Right cardiac atrium (tissue), 5 donors: ENCODE measurements at places on chromosomes 6 and 20.

DNA sequence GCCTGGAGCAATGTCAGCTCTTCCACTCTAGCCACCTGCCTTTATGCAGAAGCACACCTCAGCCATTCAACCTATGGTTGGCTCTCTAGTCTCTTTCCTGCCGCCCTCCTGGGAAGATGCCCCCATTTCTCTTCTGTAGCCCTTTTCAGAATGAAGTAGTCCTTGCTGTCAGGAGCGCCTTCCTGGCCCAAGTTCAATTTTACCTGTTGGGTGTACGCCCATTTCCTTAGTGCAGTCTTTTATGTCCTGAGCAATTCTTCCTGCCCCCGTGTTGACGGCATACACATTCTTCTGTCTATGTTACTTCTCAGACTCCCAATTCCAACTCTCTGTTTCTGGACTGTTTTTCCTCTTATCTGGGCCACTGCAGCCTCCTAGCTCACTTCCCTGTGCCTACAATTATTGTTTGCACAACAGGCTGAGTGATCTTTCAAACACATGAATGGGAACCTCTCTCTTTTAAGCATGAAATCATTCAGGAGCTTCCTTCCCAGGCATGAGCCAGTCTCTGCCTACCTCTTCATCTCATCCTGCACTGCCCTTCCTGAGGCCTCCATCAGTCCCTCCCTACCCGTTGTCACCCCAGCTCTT, 389.2 kb downstream of the CD83 start:
- DNase-seq: no peak

- DNase-seq: peak; percentile 85
Measured at GRCh38 chr6:36028877-36029324, 1.3 kb downstream of the MAPK14 start.

DNA sequence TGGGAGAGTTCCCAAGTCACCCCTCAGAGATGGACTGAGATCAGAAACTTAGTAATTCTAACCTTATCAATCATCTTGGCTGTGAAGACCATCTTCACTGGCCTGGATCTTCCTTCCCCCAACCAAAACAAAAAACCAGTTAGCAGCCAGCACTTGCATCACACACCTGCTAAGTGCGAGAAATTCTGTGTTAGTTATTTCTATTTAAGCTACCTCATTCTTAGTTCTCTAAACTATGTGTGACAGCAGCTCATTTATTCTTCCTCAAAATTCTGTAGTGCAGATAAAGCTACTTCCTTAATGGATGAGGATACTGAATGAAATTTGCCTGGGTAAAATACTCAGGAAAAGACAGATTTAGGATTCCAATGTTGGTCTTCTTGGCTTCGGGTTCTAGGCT, 18.2 kb upstream of the TAGAP start:
- no peak for DNase-seq

DNA sequence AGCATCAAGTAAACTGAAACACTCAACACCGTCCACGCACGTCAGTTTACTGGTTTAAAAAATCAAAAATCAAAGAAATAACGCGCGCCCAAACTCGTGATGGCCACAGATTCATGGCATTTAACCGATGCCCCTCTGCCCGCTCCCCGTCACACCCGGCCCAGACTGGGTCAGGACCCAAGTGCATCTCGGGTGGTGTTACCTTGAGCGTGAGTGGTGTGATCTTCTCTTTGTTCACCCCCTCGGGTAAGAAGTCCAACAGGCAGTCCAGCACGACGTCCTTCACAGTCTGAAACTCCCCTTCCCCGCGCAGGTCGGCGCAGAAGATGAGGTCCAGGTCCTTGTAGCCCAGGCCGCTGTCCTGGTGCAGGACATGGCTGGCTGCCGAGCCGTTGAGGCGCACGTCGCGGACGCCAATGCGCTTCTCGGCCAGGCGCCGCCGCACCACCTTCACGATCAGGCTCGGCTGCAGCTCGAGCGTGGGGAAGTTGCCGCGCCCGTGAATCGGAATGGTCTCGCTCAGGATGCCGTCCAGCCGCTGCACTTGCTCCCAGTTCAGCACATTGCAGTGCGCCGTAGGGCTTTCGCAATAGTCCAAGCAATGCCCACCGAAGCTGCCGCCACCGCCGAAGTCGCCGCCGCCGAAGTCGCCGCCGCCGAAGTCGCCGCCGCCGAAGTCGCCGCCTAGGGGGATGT, 945 bp downstream of the TENT5A start:
- DNase-seq: peak; percentile 90

DNA sequence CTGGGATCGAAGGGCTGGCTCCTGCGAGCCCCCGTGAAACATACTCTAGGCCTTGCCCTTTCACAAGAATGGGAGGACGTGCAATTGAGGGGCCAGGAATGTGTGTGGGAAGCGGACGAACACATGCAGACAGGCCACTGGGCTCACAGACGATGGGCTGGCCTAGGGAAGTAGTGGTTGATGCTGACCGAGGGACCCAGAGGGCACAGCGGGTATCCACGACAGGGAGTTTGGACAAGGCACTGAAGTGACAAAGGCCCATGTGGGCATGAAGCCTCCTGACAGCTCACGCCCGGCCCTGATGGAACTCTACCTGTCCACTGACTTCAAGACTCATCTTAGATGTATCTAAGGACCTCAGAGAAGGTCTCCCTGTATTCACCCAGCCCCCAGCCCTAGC, 52.2 kb downstream of the MYH7B start:
- no peak for DNase-seq

DNA sequence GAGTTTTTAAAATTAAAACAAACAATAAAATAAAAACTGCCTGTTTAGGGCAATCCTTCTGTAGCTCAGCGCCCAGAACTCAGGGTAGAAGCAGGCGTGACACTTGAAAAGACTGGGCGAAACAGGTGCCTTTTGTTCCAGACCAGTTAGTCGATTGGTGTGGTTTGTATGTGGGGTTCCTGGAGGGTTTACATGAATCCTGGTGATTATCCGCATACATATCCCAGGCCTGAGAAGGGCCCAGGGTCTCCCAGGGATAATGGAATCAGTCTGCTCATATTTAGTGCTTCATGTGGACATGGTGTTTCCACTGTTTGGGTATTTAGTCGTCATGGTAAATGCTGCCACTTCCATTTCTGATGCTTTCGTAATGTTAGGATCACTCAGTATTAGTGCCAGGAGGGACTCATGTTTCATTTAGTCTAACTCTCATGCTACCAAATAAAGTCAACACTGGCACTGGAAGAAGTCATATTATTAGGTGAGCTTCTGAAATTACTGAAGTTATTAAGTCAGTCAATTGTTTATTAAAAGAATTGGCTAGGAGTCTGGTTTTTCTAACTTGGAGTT, 116.5 kb downstream of the SAMD5 start:
- no peak for DNase-seq

GRCh38 chr20:33477386-33478234, 12.3 kb upstream of the CBFA2T2 start:
- no peak for DNase-seq

DNA sequence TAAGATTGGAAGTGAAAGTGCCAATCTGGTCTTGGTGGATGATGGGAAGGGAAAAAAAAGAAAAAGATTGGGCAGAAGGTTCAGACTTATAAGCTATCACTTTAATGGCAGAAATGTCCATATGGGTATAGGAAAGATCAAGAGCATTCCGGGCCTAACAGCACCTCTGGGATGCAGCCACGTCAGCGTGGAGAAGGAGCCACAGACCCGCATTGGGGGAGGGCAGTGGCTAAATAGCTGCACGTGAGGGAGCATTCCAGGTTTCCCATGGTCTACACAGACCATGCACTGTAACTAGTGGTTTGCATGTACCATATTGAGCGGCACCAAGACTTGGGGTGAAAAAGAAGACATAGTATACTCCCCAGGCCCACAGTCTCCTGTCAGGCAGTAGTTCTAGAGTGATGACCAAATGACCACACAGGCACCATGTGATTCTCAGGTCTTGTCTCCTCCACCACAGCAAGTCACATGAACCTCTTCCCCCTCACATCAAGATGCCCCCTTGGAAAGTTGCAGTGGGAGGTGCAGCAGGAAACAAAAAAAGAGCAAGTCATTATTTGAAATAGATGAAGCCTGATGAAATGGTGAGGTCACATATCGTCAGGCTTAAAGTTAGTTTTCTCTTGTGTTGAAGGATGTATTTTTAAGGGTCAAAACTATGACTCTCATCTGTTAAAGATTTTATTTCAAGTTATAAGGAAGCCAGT, 94.4 kb upstream of the TNFAIP3 start:
- DNase-seq: no peak

DNA sequence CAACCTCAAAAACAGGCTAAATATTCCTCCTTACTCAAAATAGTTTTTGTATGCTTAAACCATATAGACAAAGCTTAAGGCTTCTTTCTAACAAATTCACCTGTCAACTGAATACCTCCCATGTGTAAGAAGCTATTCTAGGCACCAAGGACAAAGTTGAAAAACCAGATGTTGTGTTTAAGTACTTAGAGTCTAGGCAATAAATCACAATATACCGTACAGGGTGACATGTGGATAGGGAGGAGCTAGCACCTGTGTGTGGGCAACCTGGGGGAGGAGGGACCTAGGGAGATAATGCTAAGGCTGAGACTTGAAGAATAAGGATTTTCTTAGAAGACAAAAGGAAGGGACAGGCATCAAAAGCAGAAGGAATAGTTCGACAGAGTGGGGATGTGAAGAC, 123.5 kb downstream of the LMBRD1 start:
- no peak for DNase-seq

- DNase-seq: no peak
Measured at GRCh38 chr6:164410017-164410416, 899.4 kb downstream of the C6orf118 start.

DNA sequence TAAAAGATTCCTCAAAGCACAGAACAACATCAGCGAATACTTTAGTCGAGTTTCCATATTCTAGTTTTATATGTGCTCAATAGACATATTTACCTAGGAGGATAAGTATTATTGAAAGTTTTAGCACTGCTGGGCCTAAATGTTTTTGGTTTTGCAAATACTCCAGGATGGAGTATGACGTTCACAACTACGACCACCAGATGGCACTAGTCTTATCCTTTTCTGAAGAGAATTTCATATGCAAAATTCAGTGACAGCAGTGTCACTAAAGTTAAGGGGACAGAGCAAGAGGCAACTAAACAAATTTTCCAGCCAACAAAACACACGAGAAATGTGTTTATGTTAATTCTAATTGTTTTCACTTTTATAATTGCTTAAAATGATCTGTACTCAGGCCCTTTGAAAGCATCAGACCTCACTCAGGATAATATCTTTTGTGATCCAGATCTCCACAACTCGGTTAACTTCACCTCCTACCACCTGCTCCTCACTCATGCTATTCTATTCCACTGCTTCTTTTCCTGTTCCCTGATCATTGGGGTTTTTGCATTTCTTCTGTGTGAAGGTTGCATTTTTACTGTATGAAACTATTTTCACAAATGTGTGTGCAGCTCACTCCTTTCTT, 220.8 kb downstream of the TRDN start:
- peak; percentile 43 for DNase-seq

GRCh38 chr20:8635048-8635572, 433.8 kb upstream of the PLCB4 start:
- DNase-seq: no peak

DNA sequence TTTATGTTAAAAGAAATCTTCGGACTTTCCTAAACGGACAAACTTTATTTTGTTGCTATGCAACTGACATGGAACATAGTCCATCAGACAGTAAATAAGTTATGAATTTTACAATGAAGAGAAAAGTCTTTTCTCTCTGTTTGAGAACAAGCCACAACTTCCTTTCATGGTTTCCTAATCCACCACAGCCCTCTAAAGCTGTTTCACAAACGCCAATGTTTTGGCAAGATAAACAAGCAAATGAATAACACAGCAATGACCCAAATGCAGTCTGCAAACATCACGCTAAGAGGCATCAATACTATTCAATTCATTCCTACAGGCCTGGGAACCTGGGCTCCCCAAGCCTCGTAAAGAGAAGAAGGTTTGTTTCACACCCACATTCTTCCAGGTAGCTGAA, 60.4 kb downstream of the HAO1 start:
- DNase-seq: no peak

DNA sequence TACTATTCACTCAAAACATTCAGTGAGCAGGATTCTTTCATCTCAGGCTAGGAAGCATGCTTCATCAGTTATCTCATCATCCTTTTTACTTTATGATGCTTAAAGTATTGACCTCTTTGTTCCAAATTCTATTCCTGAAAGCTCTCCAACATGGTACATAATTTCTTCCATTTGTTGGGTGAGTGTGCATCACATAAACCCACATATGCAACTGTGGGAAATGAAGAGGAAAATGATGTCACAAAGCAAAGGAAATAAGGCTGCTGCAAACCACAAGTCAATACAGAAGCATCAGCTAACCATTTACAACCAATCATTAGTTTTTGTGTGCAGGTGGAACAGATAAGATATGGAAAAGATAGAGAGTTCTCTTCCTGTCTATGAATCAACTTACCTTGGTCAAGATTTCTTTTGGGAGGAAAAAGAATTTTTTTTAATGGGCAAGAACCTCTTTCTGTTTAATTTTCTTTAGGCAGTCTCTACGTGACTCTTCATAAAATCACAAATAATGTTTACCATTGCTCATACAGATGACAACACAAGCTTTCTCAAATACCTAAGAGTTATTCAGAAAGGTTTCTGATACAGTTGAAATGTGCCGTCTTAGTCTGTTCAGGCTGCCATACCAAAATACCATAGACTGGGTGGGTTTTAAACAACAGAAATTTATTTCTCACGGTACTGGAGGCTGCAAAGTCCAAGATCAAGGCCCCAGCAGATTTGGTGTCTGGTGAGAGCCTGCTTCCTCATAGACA, 259.9 kb downstream of the ADGRG6 start:
- DNase-seq: no peak

- peak; percentile 67 for DNase-seq
Measured at GRCh38 chr6:125598422-125598821, 151.0 kb upstream of the HEY2 start.

DNA sequence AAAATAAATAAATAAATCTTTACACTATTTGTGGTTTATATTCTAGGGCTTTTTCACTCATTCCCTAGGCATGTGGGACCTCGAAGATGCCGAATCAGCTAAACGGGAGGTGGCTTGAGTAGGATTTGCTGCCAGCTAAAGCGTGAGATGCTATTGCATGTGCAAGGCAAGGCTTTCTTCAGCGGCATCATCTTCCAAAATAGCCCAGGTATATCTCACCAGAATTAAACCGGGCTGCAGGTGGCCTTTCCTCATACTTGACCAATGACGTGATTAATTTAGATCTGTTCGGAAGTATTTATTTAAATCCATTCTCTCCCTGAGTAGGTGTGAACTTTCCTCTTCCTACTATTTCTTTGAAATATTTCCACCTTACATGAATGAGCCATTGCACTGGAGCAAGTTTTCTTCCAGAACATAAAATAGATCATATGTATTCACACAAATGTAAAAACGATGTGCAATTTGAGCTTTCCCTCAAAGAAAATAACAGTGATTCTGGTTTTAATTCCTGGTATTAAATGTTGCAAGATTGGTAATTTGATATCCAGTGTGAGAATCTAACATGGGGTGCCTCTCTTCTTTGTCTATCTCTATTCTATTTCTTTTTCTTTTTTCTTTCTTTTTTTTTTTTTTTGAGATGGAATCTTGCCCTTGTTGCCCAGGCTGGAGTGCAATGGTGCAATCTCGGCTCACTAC, 24.3 kb upstream of the ZNF217 start:
- DNase-seq: no peak

GRCh38 chr20:41407607-41408006, 41.0 kb upstream of the EMILIN3 start:
- no peak for DNase-seq
